Natural killer cell treated with Interleukin-12 subunit alpha and Interleukin-12 subunit beta and Interleukin-15 and Interleukin-18, amount 100 ng/mL, for 72 hours (primary cell): ENCODE measurements at places on chromosomes 7 and 10. TPM values are rescaled to one million over a fixed set of nuclear protein-coding genes. Genes with fewer than 3 reads are reported as not detected.

Gene HYAL4
- total RNA-seq: not detected

Gene DNMBP
- 4.1 TPM for total RNA-seq

Gene NFE2L3
- total RNA-seq: 29.1 TPM

Gene WDR86
- total RNA-seq: not detected

Gene HOXA5
- 0.33 TPM for total RNA-seq

Gene HACD1
- 2.3 TPM for total RNA-seq

Gene TLL2
- 0.57 TPM for total RNA-seq

Gene CDK14
- 2.8 TPM for total RNA-seq

Gene ZNF273
- 5.5 TPM for total RNA-seq

Gene NT5C3A
- total RNA-seq: 31.8 TPM

Gene ACSM6
- not detected for total RNA-seq

Gene ASZ1
- total RNA-seq: not detected

Gene TSPAN13
- total RNA-seq: 4.1 TPM

Gene RARRES2
- total RNA-seq: not detected

Gene HOXA10
- total RNA-seq: 0.88 TPM

Gene SPDYE5
- total RNA-seq: not detected

Gene C10orf71
- total RNA-seq: not detected

Gene CCZ1B
- 108 TPM for total RNA-seq

Gene RBP4
- total RNA-seq: not detected

Gene SLC26A4
- 0.19 TPM for total RNA-seq

Gene LIPN
- total RNA-seq: not detected

Gene KLHDC10
- 20.8 TPM for total RNA-seq

Gene HTRA1
- total RNA-seq: not detected

Gene PNLIPRP1
- total RNA-seq: not detected

Gene NXPH1
- total RNA-seq: not detected

Gene MRPS16
- total RNA-seq: 83.1 TPM

Gene DNA2
- total RNA-seq: 25.8 TPM

Gene OR2A5
- total RNA-seq: not detected

Gene PTPN20
- total RNA-seq: not detected
